ENCODE measurements at places on chromosomes 7 and 10.
A peak's percentile ranks its signal among the peaks of the same experiment; 100 is the strongest.

GRCh38 chr7:105621617-105622016 is 40.3 kb upstream of the EFCAB10 start:
- no peak for DNase-seq

GRCh38 chr7:98372993-98373392 is 27.9 kb downstream of the BAIAP2L1 start:
- no peak for DNase-seq

GRCh38 chr10:97399843-97400545 is 1.1 kb downstream of the RRP12 start:
- DNase-seq = peak; percentile 20

DNA sequence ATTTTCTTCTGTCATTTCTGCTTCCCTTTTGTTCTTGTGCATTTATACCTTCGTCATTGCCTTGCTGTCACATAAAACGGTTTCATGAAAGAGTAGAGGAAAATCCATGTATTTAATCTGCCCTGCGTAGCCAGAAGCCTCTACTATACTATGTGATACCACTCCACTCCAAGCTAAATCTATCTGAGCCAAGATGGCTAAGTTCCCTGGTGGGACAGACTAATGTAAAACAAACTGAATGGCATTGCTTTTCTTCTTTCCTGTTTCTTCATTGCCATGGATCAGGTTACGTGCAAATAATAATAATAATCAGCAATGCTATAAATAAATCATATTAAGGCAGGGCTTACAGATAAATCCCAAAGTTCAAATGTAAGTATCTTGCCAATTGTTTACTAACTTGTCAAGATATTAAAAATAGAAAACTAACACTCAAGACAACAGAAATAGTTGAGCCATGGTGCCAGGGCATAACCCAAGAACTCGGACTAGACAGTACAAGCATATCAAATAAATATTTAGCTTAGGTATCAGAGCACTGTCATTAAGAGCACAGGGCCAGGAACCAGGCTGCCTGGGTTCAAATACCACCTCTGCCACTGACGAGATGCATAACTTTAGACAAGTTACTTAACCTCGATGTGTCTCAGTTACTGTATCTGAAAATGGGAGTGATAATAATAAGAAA is 151.4 kb downstream of the PDE1C start:
- no peak for DNase-seq

- no peak for DNase-seq
These were observed 48.6 kb upstream of the GPR37 start for GRCh38 chr7:124813994-124814798.

GRCh38 chr10:68586606-68587305 is 26.6 kb downstream of the TET1 start:
- no peak for DNase-seq

DNA sequence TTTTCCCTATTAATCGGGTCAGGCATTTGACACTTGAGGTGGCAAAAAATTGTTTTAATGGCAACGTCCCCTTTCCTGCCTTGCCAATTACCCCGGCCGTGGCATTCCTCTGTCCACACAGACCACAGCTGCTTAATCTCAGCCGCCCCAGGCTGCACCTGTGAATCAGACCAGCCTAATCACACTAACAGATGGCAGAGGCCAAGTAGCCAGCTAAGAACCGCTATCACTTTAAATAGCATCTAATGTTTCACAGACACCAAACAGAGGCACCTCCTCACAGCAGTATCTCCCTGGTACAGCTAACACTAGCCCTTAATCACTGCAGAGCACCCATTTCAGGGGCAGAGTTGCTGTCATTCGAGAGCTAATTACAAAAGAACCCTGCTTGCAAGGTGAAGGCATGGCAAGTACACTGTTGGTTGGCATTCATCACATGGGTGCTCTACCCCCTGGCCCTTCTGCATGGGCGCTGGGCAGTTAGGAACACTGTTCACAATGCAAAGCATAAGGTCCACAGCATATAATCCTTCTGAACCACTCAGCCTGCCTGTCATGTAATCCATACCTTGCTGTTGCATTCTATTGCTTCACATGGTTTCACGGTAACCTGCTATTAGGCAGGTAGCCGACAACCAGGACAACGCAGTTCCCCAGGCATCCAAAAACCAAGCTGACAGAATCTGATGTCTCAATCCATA is 38.8 kb downstream of the FGFR2 start:
- DNase-seq = no peak

DNA sequence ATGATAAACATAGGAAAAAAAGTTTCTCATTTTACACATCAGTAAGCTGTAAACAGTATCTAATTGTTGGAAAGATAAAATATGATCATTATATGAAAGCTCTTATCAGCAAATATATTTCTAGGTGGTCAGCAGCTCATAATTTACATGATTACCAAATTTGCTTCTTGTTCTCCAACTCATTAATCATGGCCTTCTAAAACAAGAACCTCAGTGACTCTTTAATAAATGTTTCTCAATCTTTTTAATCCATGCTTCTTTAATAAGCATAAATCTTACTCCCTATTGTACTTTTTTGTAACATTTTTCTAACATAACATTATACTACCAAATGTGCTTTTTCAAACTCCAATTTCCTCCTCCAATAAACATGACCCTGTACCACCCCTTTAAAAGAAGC is 5.9 kb downstream of the ITGB1 start:
- no peak for DNase-seq

GRCh38 chr10:117736655-117737054 is 194.1 kb downstream of the EMX2 start:
- DNase-seq = no peak

DNA sequence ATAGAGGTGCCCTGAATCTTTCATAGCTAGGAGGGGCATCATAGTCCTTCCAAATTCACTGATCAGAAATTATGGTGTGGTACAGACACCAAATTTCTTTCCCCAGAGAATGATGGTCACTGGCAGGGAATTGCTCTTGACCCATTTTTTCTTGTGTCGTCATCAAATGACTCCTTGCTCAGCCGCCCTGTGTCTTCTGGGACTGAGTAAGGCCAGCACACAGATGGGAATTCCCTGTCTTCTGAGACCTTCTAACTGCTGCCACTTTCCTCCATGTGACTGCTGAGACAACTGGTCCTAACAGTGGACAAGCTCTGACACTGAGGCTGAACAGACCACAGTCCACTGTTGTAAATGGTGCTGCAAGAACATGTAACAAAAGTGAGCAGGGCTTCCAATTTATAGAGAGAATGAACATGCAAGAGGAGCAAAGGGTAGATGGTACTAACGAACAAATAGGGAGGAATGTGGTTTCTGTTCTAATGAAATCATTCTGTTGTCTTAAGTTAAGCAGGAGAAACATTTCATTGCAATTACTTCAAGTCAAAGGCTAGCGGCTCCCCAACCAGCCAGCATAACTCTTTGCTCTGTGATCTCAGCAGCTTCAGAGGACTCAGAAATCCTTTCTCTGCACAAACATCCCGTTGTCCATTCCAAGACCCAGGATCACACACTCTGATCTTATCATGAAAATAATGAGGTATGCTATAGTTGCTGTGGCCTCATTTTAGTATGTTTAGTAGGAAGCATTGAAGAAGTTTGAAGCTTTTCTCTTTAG is 235.9 kb upstream of the PRSS1 start:
- no peak for DNase-seq

DNA sequence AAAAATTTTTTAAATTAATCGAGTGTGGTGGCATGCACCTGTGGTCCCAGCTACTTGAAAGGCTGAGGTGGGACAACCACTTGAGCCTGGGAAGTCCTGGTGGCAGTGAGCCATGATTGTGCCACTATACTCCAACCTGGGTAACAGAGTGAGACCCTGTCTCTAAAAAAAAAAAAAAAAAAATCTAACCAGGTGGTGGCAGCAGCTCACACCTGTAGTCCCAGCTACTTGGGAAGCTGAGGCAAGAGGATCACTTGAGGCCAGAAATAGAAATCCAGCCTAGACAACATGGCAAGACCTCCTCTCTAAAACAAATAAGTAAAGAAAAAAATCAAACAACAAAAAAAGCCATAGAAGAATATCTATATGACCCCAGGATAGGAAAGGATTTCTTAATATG is 3.6 kb upstream of the MYOF start:
- no peak for DNase-seq

DNA sequence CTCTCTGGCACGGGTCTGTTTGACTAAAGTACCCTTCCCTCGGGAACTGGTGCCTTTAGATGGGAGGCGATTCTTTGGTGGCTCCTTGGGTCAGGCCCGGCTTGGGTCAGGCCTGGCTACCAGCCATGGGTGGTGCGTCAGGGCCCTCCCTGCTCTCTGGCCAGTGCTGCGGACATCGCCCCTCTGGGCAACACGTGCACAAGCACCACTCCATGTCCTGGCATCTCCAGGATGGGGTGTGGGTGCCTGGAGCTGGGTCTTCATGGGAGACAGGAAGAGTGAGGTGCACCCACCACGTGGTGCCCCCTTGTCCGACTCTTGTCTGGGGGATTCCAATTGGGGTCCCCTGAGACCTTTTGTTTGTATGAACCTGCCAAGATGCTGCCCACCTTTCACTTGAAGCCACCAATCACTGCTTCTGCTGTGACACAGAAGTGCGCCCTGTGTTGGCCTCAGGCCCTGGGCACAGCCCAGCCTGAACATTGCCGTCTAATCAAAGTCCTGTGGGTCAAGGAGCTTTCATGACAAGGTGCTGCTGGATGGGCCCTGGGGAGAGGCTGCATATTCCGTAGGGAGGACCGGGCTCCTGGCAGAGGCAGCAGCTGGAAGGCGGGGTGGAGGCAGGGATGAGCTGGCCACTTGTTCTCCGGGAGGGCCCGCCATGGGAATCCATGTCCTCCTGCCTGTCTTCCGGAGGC is 11.1 kb upstream of the PWWP2B start:
- DNase-seq = no peak
